Posterior vena cava (tissue), 2 donors: ENCODE measurements at places on chromosomes 12 and 14. TPM values are rescaled to one million over a fixed set of nuclear protein-coding genes. Genes with fewer than 3 reads are reported as not detected.

TAS2R8 gene
- not detected for total RNA-seq

SLC2A13 gene
- total RNA-seq, result 11.0 TPM

KRT73 gene
- not detected for total RNA-seq

OVCH1 gene
- total RNA-seq, result 0.46 TPM

FOXA1 gene
- total RNA-seq, result not detected
